ENCODE measurements at places on chromosomes 3 and 15. TPM values are rescaled to one million over a fixed set of nuclear protein-coding genes. Genes with fewer than 3 reads are reported as not detected.
A peak's percentile ranks its signal among the peaks of the same experiment; 100 is the strongest.

Gene GOLGA8G
- not detected for total RNA-seq

Gene GPR149
- not detected for total RNA-seq

Gene UNC13C
- total RNA-seq: not detected

Gene LMAN1L
- 0.48 TPM for total RNA-seq

Gene ZNF860
- total RNA-seq: 0.13 TPM

Gene ALG1L2
- 0.70 TPM for total RNA-seq

Gene PLA2G4F
- not detected for total RNA-seq

- H3K27me3 ChIP-seq: no peaks in the 10 kb centered on the region
- H3K27ac ChIP-seq: no peak overlapping the region
- H3K4me1 ChIP-seq: no peaks in the 10 kb centered on the region
- no peak overlapping the region for H3K4me3 ChIP-seq
- H3K36me3 ChIP-seq: no peaks in the 10 kb centered on the region
Measured at GRCh38 chr3:155326244-155326643, 32.8 kb upstream of the STRIT1 start.

DNA sequence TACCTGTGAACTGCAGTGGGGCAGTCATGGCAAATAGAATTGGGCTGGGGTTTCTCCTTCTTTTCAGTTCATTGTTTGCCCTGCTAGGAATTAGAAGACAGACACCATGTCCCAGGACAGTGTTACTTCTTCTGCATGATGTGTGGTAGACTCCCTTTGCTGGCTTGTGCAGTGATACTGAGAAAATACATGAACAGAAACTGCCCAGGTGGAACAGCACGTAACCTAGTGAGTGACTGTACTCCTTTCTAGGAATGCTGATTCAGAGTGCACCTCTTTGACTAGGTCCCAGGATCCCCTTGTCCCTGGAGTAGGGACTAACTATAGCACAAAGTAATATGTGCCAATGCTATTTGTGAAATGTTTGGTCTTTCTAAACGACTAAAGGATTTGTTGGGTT is 10.7 kb upstream of the SLC22A13 start:
- peaks cover 63% of the 10 kb centered on the region for H3K36me3 ChIP-seq
- peaks cover 45% of the 10 kb centered on the region for H3K4me1 ChIP-seq

GRCh38 chr15:84961114-84961452 is 20.6 kb upstream of the PDE8A start:
- no peak overlapping the region for H3K27ac ChIP-seq
- peaks cover 5% of the 10 kb centered on the region for H3K4me1 ChIP-seq
- H3K36me3 ChIP-seq: no peaks in the 10 kb centered on the region
- peaks cover 22% of the 10 kb centered on the region for H3K27me3 ChIP-seq
- no peak overlapping the region for H3K4me3 ChIP-seq
- no peak for DNase-seq

GRCh38 chr3:114455432-114455831 is 161.6 kb downstream of the TIGIT start:
- H3K36me3 ChIP-seq: no peaks in the 10 kb centered on the region
- no peak overlapping the region for H3K27ac ChIP-seq
- no peak overlapping the region for H3K4me3 ChIP-seq
- H3K4me1 ChIP-seq: peaks cover 3% of the 10 kb centered on the region
- peaks cover 4% of the 10 kb centered on the region for H3K27me3 ChIP-seq

GRCh38 chr15:72168131-72168807 is 29.3 kb downstream of the GRAMD2A start:
- H3K4me1 ChIP-seq: peaks cover 15% of the 10 kb centered on the region
- H3K27ac ChIP-seq: no peak overlapping the region
- no peaks in the 10 kb centered on the region for H3K27me3 ChIP-seq
- H3K4me3 ChIP-seq: no peak overlapping the region
- no peaks in the 10 kb centered on the region for H3K36me3 ChIP-seq
- peak; percentile 31 for DNase-seq

DNA sequence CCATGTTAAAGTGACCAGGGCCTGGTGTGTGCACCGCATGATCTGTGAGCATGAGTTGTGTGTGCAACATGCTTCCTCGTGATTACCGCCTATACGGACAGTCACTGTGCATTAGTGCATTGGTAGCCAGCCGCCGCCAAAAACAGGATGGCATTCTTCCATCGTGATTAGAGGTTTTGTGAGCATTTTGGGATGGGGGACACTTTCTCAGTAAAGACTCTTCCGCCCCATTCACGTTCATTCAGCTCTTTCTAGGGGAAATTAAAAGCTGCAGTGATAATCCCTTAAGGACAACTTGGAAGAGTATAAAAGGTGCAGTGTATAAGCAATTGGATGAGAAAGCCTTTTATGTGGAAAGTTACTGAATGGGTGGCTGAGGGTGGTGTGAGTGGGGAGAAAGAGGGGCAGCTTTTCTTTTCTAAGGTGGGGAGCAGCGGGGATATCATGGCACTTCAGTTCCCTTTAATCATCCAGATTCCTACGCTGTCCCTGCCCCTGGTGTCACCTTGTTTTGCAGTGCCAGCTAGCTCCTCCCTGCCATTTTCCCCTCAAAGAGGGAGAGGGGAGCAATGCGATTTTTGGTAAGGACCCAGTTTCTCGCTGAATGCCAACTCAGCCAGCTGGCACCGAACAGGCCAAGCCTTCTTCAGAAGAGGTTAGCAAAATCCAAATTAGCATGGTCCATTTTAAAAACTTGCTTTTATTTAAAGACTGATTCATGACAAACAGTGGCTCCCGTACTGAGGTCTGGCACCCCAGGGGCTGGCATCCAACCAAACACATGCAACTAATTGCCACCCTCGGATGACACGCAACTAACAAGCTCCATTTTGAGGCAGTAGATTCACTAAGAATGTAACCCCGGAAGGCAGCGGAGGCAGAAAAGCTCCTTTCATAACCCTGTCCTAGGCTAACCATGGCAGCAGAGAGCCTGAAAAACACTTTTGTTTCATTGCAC is 447.8 kb downstream of the FHIT start:
- H3K36me3 ChIP-seq: no peaks in the 10 kb centered on the region
- no peak overlapping the region for H3K27ac ChIP-seq
- no peak for DNase-seq
- H3K4me3 ChIP-seq: no peak overlapping the region

DNA sequence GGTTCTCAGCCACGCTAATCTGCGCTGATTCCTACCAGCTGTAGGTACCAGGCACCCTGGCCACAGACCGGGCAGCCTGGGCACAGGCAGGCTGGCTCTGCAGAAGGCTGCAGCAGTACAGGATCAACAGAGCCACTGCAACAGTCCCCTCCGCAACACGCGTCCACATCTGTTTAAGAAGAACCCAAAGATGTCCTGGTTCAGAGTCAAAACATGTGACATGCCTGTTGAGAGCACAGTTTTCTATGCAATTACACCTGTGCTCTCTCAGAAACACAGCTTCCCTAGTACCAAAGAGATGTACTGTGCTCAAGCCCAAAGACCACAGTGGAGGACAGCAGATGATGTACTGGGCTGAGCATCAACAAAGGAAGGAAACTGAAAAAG is 18.8 kb downstream of the LRIG1 start:
- H3K27me3 ChIP-seq: peaks cover 1% of the 10 kb centered on the region
- H3K4me3 ChIP-seq: no peak overlapping the region
- no peak for DNase-seq
- H3K36me3 ChIP-seq: peaks cover 48% of the 10 kb centered on the region

DNA sequence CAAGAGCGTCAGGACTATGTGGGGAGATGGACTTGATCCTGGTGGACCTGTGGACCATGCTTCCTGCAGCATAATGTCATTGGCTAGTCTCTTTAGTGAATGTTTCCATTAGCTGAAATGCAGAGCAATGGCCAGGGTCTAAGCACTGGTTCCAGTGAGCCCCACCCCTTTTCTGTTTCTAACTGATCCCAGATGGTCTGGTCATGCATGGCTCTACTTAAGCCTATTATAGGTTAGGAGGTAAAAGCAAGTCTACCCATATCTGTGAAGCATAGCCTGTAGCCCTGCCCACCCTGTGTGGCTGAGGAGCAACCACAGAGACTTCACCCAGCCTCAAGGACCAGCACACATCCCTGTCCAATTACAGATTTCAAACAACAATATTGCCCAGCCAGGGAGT is 419.2 kb downstream of the ZNF385D start:
- H3K27me3 ChIP-seq: no peaks in the 10 kb centered on the region
- H3K36me3 ChIP-seq: no peaks in the 10 kb centered on the region
- H3K27ac ChIP-seq: no peak overlapping the region
- no peak for DNase-seq
- peaks cover 3% of the 10 kb centered on the region for H3K4me1 ChIP-seq
- no peak overlapping the region for H3K4me3 ChIP-seq

DNA sequence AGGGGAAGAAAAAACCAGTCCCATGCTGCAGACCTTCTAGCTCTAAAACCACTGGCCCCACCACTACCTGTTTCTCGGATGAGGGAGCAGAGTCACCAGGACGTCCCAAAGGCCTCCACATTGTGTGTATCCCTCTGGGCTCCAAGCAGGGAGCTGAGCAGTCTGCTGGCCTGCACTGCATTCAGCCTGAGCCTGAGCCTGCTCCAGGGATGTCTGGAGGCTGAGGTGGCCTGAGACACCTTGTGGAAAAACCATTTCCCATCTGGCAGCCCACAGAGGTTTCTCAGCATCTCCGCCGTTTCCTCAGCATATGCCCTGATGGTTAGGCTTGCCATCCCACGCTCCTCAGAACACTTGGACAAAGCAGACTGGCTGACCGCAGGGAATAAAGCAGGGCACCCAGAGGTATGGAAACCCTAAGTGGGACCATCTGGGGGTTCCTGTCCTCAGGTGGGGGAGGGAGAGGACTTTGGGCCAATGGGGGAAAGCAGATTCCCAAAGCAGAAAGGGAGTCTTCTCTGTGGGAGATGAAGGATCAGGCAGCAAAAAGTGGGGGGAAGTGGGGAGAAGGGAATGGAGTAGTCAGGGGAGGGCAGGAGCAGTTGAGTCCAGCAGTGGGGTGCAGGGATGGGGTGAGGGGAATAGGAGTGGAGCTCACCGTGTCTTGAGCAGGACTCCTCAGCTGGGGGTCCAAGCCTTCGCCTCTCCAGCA is at the start of gene CILP:
CILP (minus strand) TSS at position 704 of the 712 bp plus-strand sequence. CDS start 1,718 bp downstream, outside the sequence.
- no peaks in the 10 kb centered on the region for H3K27me3 ChIP-seq
- DNase-seq: no peak
- H3K4me1 ChIP-seq: no peaks in the 10 kb centered on the region
- H3K36me3 ChIP-seq: no peaks in the 10 kb centered on the region
- H3K27ac ChIP-seq: no peak within 1 kb of the TSS

- H3K4me1 ChIP-seq: peaks cover 16% of the 10 kb centered on the region
- no peaks in the 10 kb centered on the region for H3K27me3 ChIP-seq
- DNase-seq: no peak
- peaks cover 48% of the 10 kb centered on the region for H3K36me3 ChIP-seq
- H3K27ac ChIP-seq: no peak overlapping the region
Measured at GRCh38 chr3:37064747-37065146, 71.4 kb downstream of the MLH1 start.

DNA sequence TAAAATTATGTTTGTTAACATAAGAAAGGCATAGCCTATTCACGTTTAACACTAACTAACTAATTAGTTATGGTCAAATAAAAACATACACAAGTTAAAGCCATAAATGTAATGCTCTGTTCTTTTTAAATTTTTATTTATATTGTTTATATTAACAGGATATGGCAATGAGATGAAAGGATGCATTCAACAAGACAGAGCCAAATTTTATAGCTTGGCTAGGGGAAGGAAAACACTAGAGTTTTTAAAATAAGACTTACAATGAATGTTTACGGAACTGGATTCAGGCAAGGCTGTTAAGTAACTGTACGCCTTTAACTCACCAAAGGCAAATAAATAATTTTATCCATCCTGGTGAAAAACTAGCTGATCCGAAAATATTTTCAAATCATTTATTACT is 86.4 kb downstream of the ZPLD1 start:
- no peaks in the 10 kb centered on the region for H3K36me3 ChIP-seq
- no peaks in the 10 kb centered on the region for H3K4me1 ChIP-seq
- H3K27ac ChIP-seq: no peak overlapping the region
- H3K4me3 ChIP-seq: no peak overlapping the region
- DNase-seq: no peak

DNA sequence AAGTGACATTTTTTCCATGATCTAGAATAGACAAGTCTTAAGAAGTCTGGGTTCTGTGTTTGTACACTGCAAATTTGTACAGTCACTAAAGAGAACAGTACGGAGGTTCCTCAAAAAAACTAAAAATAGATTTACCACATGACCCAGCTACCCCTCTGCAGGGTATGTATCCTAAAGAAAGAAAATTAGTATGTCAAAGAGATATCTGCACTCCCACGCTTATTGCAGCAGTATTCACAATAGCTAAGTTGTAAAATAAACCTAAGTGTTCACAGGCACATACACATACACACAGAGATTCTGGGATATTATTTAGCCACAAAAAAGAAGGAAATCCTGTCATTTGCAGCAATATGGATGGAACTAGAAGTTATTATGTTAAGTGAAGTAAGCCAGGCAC is 120.4 kb downstream of the ZIC1 start:
- H3K36me3 ChIP-seq: no peaks in the 10 kb centered on the region
- H3K27me3 ChIP-seq: no peaks in the 10 kb centered on the region
- DNase-seq: no peak
- H3K27ac ChIP-seq: no peak overlapping the region

DNA sequence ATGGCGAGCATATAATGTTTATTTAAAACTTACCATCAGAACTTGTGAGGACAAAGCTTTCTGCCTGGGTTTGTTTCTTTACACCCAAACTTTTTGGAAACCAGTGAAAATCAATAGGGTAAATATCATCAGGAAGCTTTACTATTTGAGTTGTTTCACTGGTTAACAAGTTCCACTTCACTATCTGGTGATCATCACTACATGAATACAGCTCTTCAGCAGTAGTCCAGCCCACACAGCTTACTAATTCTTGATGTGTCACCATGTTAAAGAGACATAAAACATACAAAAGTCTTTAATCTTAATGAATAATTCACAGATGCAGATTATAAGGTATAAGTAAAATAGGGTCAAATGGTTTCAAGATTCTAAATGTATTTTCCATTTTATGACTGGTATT is 17.6 kb downstream of the IFT80 start:
- H3K4me3 ChIP-seq: no peak overlapping the region
- no peak for DNase-seq
- peaks cover 20% of the 10 kb centered on the region for H3K36me3 ChIP-seq
- no peaks in the 10 kb centered on the region for H3K4me1 ChIP-seq

DNA sequence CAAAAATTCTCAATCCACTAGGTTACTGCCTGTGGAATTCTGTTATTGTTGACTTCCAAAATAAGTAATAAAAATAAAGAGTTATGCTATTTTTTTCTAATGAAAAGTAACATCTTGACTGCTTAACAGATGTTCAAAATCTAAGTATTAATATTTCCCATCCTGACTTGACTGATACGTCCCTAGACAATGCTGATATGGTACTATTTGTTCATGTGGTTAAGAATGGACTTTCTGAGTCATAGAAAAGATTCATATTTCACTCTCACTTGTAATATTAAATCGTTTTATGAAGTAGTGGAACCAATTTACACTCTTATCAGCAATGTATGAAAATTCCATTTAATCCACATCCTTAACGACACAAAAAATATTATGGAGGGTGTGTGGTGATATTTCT is 104.8 kb upstream of the PLSCR5 start:
- H3K4me3 ChIP-seq: no peak overlapping the region
- DNase-seq: no peak
- H3K27ac ChIP-seq: no peak overlapping the region
- no peaks in the 10 kb centered on the region for H3K36me3 ChIP-seq

- H3K36me3 ChIP-seq: no peaks in the 10 kb centered on the region
- H3K27me3 ChIP-seq: peaks cover 9% of the 10 kb centered on the region
- H3K4me1 ChIP-seq: no peaks in the 10 kb centered on the region
- no peak overlapping the region for H3K4me3 ChIP-seq
- no peak overlapping the region for H3K27ac ChIP-seq
Measured at GRCh38 chr3:149366031-149366430, 11.4 kb downstream of the TM4SF1 start.

All from activated CD4-positive, alpha-beta memory T cell treated with anti-CD3 and anti-CD28 coated beads, Interleukin-2, amount 10 ng/mL, durations not matched to agents 7 days and 5 days (primary cell).